ENCODE measurements at places on chromosomes 6 and 20. TPM values are rescaled to one million over a fixed set of nuclear protein-coding genes. Genes with fewer than 3 reads are reported as not detected.

The SRSF12 gene
- 4.0 TPM for total RNA-seq

The KCNK15 gene
- 0.37 TPM for total RNA-seq

DNA sequence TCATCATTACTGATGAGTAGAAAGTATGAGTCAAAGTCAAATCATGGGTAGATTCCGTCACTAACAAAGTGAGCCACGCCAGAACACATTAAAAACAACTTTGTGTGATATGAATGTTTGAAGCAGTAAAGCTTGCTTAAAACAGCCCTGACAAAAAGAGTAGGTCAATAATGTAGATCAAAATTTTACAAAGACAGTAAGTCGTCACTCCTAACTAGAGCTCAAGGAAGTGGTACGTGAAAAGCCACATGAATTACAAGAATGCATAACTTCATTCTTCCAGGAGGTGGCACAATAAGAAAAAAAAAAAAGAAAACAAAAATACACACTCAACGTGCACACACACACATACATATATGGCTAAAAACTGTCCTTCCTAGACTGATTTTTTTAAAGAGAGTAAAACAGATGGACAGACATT lies 69.9 kb downstream of the HACE1 start:
- H3K4me1 ChIP-seq = no peaks in the 10 kb centered on the region
- H3K36me3 ChIP-seq = peaks cover 4% of the 10 kb centered on the region
- H3K27me3 ChIP-seq = no peaks in the 10 kb centered on the region

GRCh38 chr6:12403947-12404647 lies 113.9 kb downstream of the EDN1 start:
- no peak overlapping the region for H3K27ac ChIP-seq
- H3K4me1 ChIP-seq = peaks cover 5% of the 10 kb centered on the region
- H3K36me3 ChIP-seq = no peaks in the 10 kb centered on the region
- DNase-seq = no peak
- no peaks in the 10 kb centered on the region for H3K27me3 ChIP-seq

GRCh38 chr6:162702446-162702845 lies 25.1 kb downstream of the PRKN start:
- H3K27ac ChIP-seq = no peak overlapping the region
- H3K4me3 ChIP-seq = no peak overlapping the region
- no peaks in the 10 kb centered on the region for H3K36me3 ChIP-seq
- H3K27me3 ChIP-seq = no peaks in the 10 kb centered on the region
- no peak for DNase-seq

- H3K4me1 ChIP-seq = peaks cover 7% of the 10 kb centered on the region
- no peak overlapping the region for H3K4me3 ChIP-seq
- DNase-seq = no peak
- no peak overlapping the region for H3K27ac ChIP-seq
- no peaks in the 10 kb centered on the region for H3K27me3 ChIP-seq
These were observed 50.3 kb downstream of the MYB start for GRCh38 chr6:135231469-135231844.

- H3K36me3 ChIP-seq = peaks cover 34% of the 10 kb centered on the region
- no peak overlapping the region for H3K27ac ChIP-seq
- no peak overlapping the region for H3K4me3 ChIP-seq
- no peaks in the 10 kb centered on the region for H3K27me3 ChIP-seq
- H3K4me1 ChIP-seq = no peaks in the 10 kb centered on the region
- DNase-seq = no peak
These were observed 75.3 kb downstream of the TULP4 start for GRCh38 chr6:158387578-158387977.

DNA sequence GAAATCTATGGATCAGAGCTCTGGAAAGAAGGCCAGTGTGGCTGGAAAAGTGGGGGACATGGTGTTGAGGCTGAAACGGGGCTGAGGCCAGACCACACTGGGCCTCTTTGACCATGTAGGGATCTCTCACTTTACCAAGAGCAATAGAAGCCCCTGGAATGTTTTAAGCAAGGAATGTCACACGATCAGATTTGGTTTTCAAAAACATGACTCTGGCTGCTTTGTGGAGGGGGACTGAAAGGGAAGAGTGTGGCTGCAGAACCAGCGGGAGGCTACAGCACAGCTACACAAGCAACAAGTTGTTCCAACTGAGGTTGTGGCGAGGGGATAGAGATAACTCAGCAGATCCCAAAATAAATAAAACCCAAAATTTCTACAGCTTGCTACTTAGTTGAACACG lies 346.0 kb downstream of the NRN1 start:
- H3K27me3 ChIP-seq = no peaks in the 10 kb centered on the region
- H3K36me3 ChIP-seq = 0 out of 2 replicates have a peak, but pooled peaks cover 1% of the 10 kb centered on the region
- peak overlapping the region; percentile 5 for H3K27ac ChIP-seq
- peaks cover 25% of the 10 kb centered on the region for H3K4me1 ChIP-seq
- DNase-seq = no peak

DNA sequence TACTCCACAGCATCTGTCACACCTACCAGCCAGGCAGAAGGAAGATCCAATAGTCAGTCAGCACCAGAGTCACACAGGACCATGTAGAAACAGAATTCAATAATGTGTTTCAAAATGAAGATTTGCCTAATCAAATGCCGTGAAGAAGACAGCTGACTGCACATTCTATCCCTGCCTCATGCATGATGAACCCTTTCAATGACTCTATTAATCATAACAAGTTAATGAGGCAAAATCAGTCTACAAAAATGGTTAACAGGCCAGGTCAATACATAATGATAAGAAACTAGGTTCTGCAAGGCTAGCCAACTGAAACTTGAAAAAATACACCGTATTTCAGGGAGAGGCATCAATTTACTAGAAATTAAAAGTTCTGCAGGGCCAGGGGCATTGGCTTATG lies 6.7 kb upstream of the PNRC1 start:
- H3K27me3 ChIP-seq = peaks cover 6% of the 10 kb centered on the region
- no peak overlapping the region for H3K4me3 ChIP-seq
- no peak for DNase-seq

Data from WTC11 (cell line).